ENCODE measurements at places on chromosomes 3 and 15.

- no peak for DNase-seq
These were observed 431.1 kb downstream of the MFSD1 start for GRCh38 chr3:159232966-159233365.

- DNase-seq: no peak
These were observed 320.2 kb upstream of the C2CD4B start for GRCh38 chr15:62485170-62485720.

DNA sequence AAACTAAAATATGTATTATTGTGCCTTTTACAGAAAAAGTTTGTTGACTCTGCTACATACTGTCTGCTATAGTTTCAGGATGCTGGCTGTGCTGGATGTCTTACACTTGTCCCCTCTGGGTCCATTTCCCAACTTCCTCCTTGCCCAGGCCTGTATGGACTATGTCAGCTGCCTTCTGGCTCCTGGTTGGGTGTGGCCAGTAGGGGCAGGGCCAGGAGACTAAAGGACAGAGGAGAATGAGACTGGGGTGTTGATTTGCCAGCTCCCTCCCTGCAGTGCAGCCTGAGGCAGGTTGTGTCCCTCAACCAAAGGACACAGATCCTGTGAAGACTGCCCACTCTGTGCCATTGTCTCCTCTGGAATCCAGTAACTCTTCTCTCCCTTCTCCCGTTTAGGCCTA is 90.6 kb upstream of the UBE2E2 start:
- DNase-seq: no peak

DNA sequence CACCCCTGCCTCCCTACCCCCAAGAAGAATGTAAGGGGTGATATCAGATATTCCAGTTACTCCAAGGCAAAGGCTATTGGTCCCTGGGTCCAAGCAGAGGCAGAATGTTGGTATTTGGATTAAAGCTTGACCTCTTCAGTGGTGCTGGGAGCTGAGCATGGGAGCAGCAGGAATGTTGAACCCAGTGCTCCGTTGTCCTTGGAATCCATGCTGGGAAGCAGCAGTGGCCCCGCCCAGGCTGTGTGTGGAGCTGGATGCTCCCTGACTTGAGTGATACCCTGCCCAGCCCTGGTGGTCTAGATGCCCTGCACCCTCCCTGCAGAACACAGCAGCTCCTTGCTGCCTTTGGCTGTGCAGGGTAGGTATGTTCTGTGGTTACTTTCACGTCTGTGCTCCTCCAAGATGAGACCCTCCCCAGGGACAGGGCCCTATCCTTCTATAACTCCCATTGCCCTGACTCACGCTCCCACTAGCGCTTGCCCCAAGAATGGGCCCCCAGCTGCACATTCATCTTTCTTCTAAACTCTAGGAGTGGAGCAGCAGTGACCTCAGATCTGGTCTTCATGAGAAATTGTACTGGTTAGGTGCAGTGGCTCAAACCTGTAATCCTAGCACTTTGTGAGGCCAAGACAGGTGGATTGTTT is 35.1 kb downstream of the UMPS start:
- no peak for DNase-seq

- no peak for DNase-seq
These were observed 255.3 kb upstream of the IL12A start for GRCh38 chr3:159733194-159733860.

DNA sequence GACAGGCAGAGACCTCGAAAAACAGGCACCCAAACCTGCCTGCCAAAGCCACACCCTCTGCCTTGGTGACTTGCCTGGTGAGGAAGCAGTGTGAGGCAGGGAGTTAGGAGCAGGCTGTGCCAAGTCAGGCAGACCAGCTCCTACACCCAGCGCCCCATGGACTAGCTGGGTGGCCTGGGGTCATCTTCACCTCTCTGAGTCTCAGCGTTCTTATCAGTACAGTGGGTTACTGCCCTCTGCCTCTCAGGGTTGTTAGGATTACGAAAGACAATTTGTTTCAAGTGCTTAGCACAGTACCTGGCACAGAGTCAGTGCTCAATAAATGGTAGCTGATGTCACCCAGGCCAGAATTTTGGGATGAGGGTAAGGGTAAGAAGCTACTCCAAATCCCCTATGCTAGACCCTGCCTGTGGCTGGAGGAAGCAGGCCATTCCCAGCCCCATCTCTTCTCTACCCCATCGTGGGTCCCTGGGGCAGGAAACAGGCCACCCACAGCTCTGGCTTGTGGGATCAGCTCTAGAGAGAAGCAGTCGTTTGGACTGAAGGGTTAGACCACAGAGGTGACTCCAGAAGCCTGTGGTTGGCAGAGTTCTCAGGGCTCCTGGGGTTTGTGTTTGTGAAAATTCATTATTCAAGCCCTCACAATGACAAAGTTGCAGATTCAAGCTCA is 10.1 kb downstream of the SLC51B start:
- no peak for DNase-seq

DNA sequence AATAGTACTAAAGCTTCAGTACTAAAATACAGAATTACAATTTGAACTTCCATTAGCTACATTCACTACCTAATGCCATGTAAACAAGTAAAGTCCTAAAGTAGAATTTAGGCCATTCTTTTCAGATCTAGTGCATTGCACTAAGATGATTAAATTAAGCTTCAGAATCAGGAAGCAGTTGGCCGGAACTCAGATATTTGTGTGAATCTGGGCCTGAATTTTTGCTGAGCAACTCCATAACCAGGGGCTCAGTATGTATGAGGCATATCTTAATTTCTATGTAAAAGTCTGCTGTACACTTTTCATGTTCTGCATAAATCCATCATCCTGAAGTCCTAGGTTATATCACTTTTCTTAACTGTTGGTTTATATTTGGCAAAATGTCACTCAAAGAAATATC is 246.4 kb downstream of the RBMS3 start:
- no peak for DNase-seq

GRCh38 chr3:65481085-65481484 is 557.6 kb downstream of the MAGI1 start:
- DNase-seq: no peak

- DNase-seq: no peak
These were observed 21.4 kb downstream of the GRAMD2A start for GRCh38 chr15:72176159-72176558.

DNA sequence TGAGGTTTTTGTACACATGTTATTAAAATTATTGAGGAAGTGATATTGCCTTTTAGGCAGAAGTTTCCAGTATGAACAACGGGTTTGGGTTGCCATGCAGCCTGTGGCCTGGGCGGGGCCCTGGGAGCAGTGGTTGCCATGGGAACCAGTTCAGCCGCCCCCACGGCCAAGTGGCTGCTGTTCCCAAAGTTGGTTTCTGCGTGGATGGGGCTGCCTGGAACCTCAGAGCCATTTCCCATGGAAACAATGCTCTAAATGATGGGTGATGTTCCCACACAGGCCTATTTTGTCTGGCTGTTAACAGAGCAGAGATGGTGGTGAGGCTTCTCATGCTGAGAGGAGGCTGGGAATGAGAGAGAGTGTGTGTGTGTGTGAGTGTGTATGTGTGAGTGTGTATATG is 19.5 kb downstream of the MRAS start:
- no peak for DNase-seq

GRCh38 chr3:159899166-159899565 is 89.5 kb upstream of the IL12A start:
- no peak for DNase-seq

GRCh38 chr3:34077417-34078195 is 279.2 kb downstream of the PDCD6IP start:
- DNase-seq: no peak

GRCh38 chr3:195268576-195269309 is 2.2 kb downstream of the XXYLT1 start:
- DNase-seq: no peak

DNA sequence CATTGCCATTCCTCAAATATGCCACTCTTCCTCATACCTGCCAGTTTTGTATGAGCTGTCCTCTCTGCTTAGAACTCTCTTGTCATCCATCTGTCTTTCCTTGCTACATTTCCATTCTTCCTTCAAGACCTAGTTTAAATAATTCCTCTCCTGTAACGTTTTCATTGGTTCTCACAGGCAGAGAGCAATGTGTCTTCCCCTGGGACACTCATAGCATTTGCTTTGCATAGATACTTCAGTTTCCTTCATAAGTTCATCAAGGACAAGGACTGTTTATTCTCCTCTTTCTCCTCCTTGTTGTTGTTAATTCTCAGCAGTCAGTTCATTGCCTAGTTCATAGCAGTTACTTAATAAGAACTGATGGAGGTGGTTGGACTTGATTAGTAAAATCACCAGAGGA is 10.5 kb downstream of the NR2C2 start:
- DNase-seq: no peak

- DNase-seq: no peak
These were observed 13.4 kb downstream of the RIOX2 start for GRCh38 chr3:97958796-97959195.

DNA sequence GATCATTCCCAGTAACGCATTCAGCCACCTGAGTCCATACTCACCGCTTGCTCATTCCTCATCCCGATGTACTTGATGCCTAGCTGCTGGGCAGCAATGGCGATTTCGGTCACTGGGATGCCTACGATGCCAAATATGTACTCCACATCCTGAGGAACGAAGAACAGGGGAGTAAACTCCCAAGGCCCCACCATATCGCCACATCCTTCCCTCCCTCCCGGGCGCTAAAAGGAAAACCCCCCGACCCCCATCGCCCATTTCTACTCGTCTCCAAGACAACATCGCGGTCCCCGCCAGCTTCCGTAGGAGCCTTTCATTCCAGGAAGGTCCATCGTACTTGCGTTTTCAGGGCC is 347 bp downstream of the HACL1 start:
- DNase-seq: no peak

- no peak for DNase-seq
These were observed 144.3 kb downstream of the FBN1 start for GRCh38 chr15:48501208-48501607.

DNA sequence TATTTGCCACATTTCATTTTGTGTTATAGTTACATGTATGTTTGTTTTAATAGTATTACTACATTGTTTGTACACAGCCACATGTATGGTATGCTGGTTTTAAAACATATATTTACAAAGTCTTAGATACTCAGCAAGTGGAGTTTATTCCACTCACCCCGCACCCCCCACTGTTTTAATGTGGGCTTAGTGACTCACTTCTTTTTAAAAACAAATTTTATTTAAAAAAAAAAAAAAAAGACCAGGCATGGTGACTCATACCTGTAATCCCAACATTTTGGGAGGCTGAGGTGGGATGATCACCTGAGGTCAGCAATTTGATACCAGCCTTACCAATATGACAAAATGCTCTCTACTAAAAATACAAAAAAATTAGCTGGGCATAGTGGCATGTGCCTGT is 26.9 kb upstream of the TJP1 start:
- DNase-seq: no peak

GRCh38 chr3:114745322-114746240 is 401.5 kb downstream of the ZBTB20 start:
- DNase-seq: no peak

DNA sequence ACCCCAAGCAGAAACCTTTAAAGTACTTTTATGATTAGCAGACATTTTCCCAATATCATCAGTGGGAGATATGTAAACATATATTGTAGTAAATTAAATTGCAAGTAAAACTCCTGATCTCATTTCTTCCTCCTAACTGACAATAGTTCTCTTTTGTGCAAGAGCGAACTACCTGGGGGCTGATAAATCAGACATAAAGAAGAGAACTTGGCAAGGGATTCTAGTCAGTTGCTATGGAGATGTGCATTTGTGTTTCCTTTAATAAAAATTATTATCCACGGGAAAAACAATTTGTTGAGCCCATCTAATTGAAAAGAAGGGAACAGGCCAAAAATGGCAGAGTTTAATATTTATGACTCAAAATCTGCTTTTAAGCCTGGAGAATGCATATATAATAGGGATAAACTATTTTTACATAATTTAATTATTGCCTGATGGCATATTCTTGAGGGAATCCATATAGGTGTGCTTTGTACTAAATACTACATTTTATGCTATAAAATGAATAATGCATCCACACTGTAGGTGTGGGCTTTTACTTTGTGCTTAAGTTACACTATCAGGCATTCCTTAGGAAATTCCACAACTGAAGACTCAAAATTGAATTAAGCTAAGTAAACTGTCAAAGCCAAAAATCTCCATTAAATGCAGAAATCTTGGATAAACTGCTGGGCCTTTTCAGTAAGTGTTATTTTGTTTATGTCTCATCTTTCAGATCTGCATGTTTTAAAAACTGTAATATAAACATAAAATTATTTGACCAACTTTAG is 258.1 kb downstream of the ERC2 start:
- no peak for DNase-seq

DNA sequence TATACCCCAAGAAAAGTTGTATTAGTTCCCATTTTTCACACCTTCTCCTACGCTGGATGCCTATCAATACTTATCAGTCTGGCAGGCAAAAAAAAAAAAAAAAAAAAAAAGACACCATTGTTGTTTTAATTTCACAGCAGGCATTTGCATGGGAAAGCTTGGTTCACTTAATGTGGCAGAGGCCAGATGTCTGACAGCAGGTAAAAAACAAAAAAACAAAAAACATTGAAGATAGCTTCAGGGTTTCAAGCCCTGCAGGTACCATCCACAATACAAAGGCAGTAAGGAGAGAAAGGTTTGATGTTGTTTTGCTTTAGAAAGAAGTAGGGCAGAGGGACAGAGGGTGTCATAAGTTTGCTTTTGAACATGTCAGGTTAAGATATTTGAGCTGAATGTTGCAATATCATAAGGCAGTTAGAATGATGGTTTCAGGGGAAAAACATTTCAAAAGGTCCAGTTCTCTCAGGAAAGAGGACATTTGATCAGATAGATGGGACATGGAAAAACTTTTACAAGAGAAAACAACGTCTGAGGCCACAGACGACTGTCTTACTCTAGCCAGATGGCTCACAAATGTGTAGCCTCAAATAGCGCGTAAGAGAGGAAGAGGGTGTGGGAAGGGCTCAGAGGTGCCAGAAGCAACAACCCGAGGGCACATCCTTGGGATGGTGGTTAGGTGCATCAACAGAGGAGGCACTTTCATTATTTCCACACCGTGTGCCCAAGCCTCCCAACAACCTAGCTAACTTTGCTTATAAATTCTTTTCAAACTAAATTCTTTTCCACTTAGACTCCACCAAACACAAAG is 25.7 kb downstream of the PCOLCE2 start:
- DNase-seq: peak; percentile 42

GRCh38 chr3:66115858-66116654 is 77.3 kb upstream of the MAGI1 start:
- DNase-seq: no peak

GRCh38 chr3:149352556-149352955 is 19.1 kb upstream of the TM4SF18 start:
- DNase-seq: peak; percentile 50

DNA sequence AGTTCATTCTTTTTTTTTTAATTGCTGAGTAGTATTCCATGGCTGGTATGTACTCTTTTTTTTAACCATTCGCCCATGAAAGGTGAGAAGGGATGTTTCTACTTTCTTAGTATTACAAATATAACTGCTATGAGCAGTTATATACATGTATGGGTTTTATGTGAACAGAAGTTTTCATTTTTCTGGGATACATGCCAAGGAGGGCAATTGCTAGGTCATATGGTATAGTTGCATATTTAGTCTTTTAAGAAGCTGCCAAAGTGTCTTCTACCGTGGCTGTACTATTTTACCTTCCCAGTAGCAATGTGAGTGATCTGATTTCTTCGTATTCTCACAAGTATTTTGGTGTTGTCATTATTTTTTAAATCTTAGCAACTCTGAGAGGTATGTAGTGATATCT is 11.2 kb upstream of the KLHL40 start:
- peak; percentile 70 for DNase-seq

All from NCI-H446 treated with DMSO at 0.1 percent for 48 hours (cell line).